Uterus (tissue), 4 donors: ENCODE measurements at places on chromosomes 11 and 22.

- no peak for DNase-seq
Observed at GRCh38 chr11:3163241-3163981, 1.7 kb downstream of the OSBPL5 start.

DNA sequence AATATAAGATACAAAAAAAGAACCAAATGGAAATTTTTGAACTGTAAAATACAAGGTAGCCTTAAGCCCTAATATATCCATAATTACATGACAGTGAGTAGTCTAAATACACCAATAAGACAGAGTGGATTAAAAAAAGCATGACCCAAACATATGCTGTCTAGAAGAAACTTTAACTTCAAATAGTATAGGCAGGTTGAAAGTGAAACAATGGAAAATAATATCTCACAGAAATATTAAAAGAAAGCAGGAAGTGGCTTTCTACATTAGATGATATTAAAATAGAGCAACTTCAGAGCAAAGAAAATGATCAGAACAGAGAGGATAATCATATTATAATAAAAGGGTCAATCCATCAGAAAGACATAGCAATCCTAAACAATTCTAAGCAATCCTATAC, 21.8 kb downstream of the DCUN1D5 start:
- DNase-seq, result no peak

DNA sequence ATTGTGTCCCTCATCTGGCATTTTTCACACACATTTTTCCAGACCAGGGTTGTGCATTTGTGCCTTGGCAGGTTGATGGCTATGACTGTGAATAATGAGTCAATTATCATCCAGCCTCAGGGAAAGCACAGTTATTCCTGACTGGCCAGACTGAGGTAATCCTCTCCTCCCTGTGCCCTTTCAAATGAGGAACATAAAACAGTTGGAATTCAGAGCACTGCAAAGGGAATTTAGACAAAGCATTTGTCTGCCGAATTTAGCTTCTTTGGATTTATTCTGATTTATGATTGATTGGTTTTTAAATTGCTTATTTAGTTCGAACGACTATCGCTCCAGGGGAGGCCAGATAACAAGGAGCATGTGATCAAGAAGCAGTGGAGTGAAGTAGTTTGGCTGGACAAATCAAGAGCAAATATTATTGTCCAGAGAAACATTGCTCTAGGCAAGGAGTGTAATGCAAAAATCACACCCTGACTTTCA, 30.8 kb upstream of the RAG2 start:
- DNase-seq, result no peak

DNA sequence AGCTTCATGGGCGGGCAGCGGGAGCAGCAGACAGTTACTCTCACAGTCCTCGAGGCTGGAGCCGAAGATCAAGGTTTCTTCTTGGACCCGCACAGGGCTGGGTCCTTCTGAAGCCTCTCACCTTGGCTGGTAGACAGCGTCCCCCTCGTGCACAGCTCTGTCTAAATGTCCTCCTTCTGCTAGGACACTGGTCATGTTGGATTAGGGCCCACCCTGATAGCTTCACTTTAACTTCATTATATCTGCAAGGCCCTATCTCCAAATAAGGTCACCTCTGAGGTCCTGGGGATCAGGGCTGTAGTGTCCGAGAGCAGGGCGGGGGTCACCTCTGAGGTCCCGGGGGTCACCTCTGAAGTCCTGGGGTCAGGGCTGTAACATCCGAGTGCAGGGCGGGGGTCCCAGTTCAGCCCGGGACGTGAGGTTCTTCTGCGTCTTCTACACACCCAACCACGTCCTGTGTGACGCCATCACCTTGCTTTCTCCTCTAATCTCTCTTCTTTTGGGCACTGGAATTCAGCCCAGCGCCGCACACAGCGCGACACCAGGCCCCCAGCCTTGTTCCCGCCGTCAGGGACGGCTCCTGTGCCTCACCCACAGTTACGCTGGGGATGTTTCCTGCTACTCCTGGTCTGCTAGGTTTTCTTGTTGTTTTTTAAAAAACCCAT, 34.1 kb upstream of the TOLLIP start:
- DNase-seq, result no peak

DNA sequence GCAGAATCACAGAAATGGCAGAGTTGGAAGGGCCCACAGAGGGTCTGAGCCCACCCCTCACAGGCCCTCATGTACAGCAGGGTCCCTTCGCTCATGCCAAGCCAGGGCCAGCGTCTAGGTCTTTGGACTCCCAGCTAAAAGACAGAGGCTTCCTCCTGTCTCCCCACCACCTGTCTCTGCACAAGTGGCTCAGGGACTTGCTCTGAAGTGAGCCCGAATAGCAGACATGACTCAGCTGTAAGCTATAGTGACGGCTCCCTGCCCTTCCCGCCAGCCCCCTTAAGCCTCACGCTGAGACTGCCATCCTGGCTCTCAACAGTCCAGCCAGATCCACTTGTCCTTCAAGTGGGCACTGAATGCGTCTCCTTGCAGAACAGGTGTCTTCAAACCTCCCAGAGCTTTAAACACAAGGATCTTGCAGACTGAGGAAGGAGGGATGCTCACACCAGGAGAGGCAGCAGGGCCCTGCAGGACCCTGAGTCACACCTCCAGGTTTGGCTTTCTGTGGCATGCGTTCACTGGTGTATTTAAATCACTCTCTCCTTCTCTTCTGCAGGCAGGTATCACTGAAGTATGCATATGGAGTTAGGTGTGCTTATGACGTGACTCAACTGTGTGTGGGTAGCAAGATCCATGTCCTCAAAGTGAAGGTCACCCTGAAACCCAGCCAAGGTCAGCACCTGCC, 154.9 kb downstream of the CACNA1I start:
- DNase-seq, result no peak

- DNase-seq, result no peak
Observed at GRCh38 chr11:42315267-42315666, 855.8 kb upstream of the LRRC4C start.

DNA sequence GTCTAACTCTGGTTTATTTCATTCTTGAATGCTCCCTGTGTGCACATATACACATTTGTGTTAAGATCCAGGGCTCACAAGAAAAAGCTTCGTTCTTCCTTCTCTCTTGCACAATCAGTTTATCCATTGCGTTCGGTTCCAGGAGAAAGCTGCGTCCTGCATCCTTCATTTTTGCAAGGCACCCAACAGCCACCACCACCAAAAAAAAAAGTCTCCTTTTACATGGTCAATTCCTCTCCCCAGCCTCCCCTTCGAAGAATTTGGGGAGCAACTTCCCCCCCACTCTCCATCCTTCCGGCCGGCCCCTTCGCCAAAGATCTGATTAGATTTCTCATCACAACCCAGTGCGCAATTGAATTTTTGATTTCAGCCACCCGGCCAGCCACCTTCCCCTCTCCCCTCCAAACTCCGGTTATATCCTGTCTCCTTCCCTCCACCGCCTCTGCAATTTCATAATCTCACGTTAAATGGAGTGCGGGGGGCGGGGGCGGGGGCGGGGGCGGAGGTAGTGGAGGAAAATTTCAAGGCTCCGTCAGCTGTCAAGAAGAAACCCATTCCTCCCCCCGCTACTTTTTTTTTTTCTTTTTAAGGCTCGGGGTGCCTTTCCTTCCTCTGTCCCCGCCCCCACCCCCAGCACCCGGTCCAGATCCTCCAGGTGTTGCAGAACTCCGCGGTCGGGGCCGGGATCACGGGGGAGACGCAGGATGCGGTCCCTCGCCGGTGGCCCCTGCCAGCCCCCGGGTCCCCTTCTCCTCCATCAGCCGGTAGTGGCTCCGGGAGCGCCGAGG, 1166.5 kb downstream of the LRRC4C start:
- peak; percentile 14 for DNase-seq

DNA sequence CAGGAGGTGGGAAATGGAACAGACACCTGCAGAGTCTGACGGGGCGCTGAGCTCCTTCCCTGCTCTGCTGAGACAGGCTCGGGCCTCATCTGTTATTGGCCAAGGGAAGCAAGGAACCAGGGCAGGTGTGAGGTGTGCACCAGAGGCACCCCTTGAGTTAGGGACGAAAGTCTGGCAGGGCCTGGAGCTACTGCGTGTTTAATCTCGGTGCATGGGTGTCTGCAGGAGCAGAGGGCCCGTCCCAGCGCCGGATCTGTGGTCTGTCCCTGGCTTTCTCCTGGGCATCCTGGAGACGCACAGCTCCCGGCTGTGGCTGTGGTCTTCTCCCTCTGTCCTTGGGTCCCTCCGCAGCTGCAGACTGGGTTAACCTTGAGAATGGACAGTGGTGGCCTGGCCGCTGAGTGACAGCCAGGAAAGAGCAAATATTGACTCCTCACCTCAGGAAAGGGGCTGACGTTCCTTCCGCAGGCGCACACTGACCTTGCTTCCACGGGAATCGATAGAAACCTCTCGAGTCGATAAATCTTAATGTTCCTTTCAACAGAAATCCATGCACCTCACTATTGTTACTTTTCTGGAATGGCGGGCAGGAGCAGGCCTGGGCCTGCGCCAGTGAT, 975.6 kb downstream of the BRD1 start:
- no peak for DNase-seq

GRCh38 chr11:67405688-67406339, 1.9 kb downstream of the TBC1D10C start:
- no peak for DNase-seq

GRCh38 chr11:44968510-44968909, 17.8 kb upstream of the TP53I11 start:
- DNase-seq, result no peak

- no peak for DNase-seq
Observed at GRCh38 chr22:30270832-30271231, 4.2 kb upstream of the OSM start.

- no peak for DNase-seq
Observed at GRCh38 chr22:26168330-26168851, 871 bp upstream of the SEZ6L start.

GRCh38 chr11:122451911-122452310, 203.6 kb upstream of the UBASH3B start:
- DNase-seq, result no peak

DNA sequence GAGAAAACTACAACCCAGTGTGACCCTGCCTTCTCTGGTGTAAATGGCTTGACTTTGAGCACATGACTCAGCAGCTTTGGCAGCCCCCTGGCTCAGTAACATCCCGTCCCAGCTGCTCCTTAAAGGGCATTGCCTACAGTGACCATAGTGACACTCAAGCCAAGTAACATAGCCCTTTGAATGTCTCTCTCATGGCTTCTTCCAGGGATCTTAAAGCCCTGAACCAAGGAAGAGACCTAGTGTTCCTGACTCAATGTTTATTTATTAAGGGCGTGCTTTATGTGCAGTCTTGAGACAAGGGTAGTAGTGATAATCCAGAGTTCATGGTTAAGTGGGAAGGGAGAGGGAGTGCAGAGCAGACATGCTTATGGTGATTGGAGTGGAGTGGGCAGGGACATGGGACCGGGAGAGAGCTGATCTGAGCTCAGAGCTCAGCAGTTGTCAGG, 125.7 kb downstream of the PARVA start:
- DNase-seq, result no peak

DNA sequence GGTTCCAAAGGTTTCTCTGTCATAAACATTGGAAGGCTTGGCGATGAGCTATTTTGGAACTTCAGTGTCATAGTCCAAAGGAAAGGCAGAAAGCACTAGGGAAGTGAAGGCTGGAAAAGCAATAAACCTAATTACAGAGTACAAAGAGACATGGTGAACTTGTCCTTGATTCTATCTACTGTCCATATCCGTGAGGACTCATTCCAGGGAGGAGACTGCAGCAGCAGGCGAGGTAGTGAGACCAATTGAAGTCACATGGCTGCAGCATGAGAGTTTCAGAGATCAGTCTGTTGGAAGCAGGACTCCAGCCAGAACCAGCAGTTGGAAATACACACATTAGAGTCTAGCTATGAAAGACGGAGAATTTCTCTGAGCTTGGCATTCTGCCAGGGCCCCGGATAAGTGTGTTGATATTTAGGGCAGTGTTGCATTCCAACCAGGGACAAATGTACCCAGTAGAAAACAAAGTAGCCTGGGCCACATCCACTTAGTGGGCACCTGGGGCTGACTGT, 54.1 kb upstream of the ARHGAP42 start:
- peak; percentile 33 for DNase-seq

DNA sequence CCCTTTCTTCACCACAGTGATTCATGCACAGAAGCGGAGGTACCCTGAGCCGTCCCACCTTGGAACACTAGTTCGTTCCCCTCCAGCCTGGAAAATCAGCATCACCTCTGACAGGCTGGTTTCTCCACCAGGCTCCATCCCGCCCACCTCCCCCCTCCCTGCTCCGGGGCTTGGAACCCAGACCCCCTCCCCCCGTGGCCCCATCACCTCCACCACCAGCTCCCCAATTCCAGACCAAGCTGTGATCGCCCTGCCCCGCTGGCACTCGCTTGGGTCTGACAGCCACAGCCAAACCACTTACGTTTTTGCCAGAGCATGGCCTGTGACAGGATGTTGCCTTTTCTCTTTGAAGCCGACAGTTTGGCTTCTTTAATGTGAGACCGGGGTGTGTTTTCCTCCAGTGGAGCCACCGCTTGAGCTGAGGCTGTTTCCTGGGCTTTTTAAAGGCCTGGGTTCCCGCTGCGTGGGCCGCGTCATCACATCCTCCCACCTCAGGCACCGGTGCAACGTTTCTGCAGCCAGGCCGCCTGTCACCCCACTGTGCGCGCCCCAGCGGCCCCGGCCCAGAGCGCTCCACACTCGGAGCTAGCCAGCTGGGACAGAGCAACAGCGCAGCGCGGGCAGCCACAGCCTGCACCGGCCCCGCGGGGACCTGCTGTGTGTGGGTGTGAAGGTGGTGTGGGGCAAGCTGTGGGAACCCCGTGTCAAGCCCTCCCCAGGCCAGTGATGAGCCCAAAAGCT, at the start of gene POU2AF1:
Gene POU2AF1, minus strand, starts transcription at position 415 of the 741 bp plus-strand sequence. Its CDS starts 98 bp downstream, at position 317.
- DNase-seq, result peak; percentile 50

- no peak for DNase-seq
Observed at GRCh38 chr22:30314915-30315314, 11.8 kb downstream of the TBC1D10A start.

DNA sequence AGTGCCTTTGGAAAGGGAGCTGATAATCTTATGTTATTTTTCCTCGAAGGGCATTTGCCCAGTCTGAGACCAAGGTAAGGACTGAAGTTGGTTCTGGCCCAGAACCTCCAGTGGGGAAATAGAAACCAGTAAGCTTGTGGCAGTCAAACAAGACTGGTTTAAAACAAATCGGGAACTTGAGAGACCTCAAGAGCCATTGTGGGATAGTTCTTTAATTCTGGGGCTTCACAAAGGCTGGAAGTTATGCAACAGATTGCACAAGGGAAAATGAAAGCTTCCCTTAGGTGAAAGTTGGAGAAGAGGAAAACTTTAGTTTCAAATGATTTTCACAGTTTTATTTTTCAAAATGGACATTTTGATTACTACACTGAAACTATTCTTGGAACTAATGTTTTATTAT, 33.5 kb upstream of the RAB38 start:
- no peak for DNase-seq

GRCh38 chr11:94895451-94895850, 77.9 kb downstream of the CWC15 start:
- no peak for DNase-seq

GRCh38 chr11:115699733-115700132, 195.5 kb upstream of the CADM1 start:
- no peak for DNase-seq

- DNase-seq, result peak; percentile 81
Observed at GRCh38 chr22:19730655-19731360, 7.5 kb downstream of the GP1BB start.

DNA sequence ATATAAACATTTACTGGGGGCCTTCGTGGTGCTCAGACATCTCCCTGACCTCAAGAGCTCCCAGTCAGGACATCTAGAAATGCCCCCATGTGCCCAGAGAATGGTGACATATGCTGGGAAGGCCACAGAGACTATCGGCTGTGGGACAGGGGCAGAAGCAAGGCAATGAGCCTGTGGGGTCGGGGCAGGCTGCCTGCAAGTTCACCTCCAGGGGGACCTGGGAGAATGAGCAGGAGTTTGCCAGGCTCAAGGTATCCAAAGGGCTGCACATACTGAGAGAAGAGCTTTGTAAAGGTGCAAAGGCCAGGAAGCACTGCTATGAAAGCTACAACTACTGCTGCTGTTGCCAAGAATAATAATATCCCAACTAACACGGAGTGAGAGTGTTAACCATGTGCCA, 233.9 kb downstream of the TENM4 start:
- DNase-seq, result no peak
